ENCODE measurements at places on chromosomes 5 and 9.
A peak's percentile ranks its signal among the peaks of the same experiment; 100 is the strongest.

GRCh38 chr5:10169359-10169758 is 80.3 kb downstream of the ATPSCKMT start:
- DNase-seq, result no peak

DNA sequence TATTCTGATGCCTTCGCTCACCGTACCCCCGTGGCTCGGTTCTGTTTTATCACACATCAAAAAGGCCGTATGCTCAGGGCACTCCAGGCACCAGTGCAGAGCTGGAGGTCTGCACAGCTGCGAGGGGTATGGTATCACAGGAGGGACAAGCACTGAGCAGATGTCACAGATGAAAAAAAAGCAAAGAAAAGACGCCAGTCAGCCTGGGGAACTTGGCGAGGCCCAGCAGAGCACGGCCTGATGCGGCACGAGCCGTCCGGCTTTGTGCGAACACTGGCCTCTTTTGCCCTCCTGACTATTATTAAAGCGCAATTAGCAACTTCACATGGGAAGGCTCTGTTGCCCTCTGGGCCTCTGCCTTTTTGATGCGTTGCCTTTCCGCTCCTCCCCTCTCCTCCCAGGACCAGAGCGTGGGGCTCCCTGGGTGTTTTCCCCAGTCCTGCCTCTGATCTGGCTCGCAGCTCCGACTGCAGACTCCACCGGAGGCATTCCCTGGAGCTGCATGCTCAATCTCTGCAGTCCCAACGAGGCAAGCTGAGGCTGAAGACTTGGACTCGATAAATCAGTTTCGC is 44.4 kb downstream of the AK8 start:
- no peak for DNase-seq

DNA sequence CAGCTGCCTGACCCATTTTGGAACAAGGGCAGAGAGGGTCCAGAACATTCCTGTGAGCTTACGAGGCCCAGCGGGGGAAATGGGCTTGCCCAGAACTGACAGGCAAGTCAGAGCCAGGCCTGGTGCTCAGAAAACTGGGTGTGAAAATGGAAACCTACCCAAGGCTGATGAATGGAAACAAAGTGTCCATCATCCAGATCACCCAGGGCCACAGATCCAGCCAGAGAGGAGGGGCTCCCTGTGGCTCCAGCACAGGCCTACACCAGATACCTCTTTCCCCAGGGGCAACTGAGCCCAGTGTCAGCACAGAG is 3.1 kb downstream of the CLTB start:
- no peak for DNase-seq

GRCh38 chr5:83363111-83363885 is 108.2 kb upstream of the VCAN start:
- DNase-seq, result no peak

GRCh38 chr5:95866435-95867040 is 44.0 kb upstream of the GLRX start:
- no peak for DNase-seq

GRCh38 chr5:97839341-97840086 is 656.5 kb upstream of the RIOK2 start:
- peak; percentile 84 for DNase-seq

DNA sequence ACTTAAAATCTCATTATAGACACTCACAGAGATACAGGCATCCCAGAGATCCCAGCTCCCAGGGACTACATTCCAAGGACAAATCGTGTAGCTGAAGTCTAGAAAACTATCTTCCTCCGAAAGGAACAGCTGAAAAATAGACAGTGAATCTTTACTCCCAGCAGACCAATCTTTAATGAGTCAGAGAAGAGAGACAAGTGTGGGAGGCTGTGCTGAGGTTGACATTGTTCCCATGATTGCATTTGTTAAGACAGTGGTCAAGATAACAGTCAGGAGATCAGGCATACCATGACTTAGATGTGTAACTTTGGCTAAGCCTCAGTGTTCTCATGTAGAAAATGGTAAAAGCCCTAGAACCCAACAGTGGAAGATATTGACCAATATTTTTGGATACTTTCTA is 120.7 kb downstream of the PAPPA start:
- no peak for DNase-seq

DNA sequence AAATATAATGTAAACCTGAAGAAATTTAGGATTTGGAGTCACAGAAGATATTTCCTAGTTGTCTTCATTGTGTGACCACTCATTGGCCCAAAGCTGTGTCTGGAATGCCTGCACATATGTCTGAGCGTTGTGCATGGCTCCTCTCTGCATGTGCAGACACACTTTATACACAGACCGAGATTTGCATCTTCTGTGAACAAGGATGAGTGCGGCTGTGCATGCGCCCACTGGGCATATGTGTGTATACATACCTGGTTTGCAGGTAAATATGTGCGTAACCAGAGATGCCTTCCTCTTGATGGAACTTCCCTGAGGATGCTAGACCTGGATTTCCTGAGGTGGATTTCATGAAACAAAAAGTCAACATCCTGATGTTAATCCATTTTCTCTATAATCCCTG is 19.1 kb downstream of the PHF2 start:
- DNase-seq, result no peak

DNA sequence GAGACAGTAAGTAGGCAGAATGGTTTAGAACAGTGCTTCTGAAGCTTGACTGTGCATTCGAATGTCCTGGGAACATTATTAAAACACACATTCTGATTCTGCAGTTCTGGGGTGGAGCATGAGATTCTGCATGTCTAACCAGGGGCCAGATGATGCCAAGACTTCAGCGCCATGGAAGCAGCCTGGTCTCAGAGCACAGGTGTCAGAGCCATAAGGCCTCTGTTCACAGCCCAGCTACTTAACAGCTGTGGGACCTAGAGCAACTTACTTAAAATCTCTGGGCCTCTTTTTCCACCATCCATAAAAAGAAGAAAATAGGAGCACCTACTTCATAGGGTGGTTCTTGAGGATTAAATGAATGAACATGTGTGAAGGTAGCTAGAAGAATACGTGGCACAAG is 84.0 kb downstream of the GNAQ start:
- no peak for DNase-seq

DNA sequence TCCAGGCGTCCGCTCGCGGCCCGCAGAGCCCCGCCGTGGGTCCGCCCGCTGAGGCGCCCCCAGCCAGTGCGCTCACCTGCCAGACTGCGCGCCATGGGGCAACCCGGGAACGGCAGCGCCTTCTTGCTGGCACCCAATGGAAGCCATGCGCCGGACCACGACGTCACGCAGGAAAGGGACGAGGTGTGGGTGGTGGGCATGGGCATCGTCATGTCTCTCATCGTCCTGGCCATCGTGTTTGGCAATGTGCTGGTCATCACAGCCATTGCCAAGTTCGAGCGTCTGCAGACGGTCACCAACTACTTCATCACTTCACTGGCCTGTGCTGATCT is 294 bp downstream of the ADRB2 start:
- no peak for DNase-seq

- DNase-seq, result no peak
These were observed 83.9 kb downstream of the GOLPH3 start for GRCh38 chr5:32090026-32090754.

- DNase-seq, result no peak
These were observed 106.6 kb downstream of the RGS3 start for GRCh38 chr9:113570106-113570505.

DNA sequence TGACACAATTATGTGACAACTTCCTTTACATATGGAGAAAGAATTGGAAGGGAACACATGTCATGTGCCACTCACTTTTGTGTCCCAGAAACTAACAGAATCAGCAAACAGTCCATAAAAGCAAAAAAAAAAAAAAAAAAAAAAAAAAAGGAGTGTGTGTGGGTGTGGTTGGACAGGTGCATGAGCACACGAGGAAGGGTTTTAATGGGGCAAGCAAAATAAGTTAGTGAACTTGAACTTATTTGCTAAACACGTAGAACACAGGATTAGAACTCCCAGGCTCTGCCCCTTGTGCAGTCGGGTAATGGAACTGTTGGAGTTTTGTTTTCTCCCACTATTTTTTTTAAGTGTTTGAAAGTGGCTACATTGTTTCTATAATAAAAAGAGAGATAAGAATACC is 74.8 kb upstream of the PJA2 start:
- no peak for DNase-seq

GRCh38 chr9:127308652-127309434 is 44.3 kb downstream of the GARNL3 start:
- peak; percentile 58 for DNase-seq

DNA sequence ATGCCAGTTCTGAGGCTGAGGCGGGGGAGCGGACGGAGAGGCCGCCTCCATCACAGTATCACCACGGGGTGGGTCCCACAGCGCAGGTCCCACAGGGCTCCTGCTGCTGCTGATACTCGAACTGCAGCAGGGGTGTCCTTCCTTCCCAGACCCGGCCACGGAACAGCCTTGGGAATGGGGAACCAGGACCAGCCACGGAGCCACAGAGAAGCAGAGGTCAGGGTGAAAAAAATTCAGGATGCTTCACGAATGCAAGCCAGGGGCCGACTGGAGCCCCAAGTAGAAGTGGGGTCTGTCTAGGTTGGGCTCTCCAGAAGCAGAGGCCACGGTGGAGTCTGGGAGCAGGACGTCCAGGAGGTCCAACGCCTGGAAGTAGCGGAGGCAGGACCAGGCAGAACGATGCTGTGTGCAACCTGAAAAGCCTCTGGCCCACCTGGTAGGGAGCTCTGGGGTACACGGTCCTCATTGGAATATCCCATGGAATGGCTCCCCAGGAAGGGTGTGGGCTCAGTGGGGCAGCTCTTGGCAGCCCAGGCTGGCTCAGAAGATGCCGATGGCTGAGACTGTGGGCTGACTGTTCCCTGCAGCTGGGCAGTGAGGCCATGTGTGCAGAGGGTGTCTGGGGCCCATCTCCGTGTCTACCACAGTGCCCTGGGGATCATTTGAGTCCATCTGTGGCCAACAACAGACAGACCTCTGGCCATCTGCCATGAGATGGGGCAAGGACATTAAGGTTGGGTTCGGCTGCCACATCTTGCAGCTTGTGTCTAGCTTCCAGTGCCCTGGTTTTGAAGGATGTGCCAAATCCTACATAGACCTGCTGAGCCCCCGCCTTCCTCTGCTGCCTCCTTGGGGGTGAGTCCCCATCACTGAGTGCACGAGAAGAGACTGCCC is 66.9 kb upstream of the FCN1 start:
- DNase-seq, result no peak

DNA sequence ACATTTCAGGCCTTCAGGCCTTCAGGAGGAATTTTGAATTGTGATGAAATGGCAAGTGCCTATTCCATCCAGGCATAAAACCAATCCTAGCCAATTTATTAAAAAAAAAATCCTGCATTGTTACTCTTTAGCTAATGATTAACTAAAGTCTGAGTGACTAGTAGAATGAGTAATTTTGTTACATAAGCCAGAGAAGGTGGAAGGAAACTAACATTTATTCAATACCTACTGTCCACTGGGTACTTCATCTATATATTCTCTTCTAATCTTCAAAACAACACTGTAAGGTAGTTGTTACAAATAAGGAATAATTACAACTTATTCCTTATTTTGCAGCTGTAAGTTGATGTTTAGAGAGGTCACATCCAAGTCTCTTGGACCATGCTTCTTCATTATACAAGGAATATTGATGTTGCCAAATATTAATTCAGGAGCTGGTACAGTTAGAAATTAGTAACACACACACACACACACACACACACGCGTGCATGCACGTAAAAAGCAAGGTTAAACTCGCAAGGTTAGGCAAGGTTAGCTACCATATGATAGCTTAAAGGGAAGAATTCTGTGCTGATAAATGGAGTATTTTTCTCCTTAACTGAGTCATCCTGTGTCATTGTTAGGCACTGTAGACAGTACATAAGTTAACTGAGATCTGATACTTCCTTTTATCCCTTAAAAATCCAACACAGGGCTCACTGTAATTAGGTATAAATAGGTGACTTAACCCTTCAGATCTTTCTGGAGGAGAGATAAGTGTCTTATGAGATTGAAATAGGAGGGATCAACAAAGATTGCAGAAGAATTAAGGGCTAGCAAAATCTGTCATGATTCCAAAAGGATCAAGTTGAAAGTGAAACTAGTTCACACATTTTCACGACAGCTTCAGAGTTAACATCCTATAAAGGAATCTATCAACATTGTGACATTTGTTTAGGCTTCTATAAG is 596.9 kb downstream of the PDE4D start:
- DNase-seq, result no peak

- DNase-seq, result no peak
These were observed 17.1 kb upstream of the SYNPO start for GRCh38 chr5:150623152-150623877.

GRCh38 chr5:150075233-150075632 is 11.1 kb downstream of the CSF1R start:
- DNase-seq, result no peak

DNA sequence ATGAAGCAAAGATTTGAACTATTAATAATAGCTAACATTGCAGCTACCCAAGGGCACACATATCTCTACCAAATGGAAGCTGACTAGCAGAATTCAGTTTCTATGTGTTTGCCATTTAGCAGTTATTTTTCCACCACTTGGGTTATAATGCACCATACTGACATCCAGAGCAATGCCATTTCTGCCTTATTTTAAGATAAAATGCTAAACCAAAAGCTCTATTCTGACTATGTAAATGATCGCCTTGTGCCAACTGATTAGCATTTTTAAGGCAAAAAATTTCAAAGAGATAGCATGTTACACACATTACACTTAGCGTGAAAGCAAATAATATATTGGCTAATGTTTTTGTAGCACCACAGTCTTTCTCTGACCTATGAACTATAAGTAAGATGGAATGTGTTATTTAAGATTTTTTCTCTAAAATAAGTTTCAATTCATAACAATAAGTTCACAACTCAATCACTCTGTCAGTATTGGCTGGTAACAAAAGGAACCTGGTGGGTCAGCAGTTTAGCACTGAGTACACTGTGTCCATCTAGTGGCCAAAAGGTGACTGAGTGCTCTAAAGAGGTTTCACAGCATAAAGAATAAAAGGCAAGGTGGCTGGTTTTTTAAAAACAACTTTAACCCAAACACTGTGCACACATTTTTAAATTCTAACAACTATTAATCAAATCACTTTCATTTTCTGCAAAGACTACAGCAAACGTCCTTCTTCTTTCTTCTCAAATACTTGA is 443.5 kb downstream of the PDE4D start:
- DNase-seq, result no peak

DNA sequence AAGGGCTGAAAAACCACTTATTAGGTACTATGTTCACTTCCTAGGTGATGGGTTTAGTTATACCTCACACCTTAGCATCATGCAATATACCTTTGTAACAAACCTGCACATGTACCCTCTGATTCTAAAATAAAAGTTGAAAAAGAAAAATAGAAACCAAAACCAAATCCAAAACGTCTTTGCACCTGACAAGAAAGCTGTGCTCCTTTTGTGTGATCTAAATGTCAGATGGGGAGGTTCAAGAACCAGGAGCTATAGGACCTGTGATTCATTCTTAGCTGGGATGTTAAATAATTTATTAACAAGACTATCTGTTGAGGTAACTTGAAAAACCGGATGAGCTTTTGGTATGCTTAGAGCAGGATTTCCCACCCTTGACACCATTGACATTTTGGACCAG is 16.9 kb upstream of the TNFSF15 start:
- DNase-seq, result no peak

DNA sequence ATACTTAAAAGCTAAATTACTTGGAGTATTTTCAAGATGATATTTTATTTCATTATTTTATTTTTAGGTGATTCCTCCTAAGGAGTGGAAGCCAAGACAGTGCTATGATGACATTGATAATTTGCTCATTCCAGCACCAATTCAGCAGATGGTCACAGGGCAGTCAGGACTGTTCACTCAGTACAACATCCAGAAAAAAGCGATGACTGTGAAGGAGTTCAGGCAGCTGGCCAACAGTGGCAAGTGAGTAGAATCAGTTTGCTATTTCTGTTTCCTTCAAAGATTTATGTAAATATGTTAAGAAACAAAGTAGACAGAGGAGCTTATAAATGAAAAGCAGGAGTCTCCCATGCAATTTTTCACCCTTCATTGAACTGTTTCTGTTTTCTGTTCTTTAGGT is 47.8 kb downstream of the KDM4C start:
- DNase-seq, result no peak

Measured in SK-N-MC (cell line).